LHCN-M2 (cell line): ENCODE measurements at places on chromosomes 1 and 21. TPM values are rescaled to one million over a fixed set of nuclear protein-coding genes. Genes with fewer than 3 reads are reported as not detected.

GRCh38 chr1:21396516-21396915 lies 43.4 kb upstream of the NBPF3 start:
- no peak for DNase-seq

- peak; percentile 18 for DNase-seq
Observed at GRCh38 chr1:92310185-92310597, 11.3 kb downstream of the RPAP2 start.

DNA sequence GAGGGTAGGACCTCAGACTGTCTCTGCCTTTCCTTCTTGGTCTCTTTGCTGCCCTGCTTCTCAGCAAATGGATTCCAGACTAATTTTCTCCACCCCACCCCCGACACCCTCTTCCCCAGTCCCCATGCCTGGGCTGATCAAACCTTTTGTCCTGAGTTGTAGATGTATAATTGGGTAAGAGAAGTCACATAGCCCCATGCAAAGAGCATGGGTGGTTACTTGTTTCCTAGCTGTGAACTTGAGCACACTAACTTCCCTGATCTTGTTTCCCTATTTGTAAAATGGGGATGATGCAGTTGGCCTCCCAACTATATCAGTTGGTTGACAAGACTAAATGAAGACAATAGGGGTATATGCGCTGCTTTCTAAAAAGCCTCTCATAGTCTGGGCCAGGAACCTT lies 9.2 kb downstream of the PADI6 start:
- DNase-seq: no peak

DNA sequence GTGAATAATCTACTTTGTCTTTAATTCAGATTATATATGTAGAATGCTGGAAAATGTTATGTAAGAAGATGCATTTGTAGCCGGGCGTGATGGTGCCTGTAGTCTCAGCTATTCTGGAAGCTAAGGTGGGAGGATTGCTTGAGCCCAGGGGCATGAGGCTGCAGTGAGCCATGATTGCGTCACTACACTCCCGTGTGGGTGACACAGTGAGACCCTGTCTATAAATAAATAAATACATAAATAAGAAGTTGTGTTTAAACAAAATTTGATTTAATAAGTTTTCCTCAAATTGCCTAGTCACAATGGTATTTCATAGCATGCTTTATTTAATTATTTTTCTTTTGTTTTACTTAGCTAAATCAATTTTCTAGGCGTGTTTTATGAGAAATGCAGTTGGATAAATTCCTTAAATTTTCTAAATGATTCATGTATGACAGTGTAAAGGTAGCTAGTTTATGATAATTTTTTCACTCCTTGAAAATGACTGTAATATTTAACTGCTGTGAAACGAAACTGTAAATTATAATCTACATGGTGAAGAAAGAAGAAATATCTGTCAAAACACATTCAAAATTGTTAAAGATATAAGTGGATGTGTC lies 232.6 kb downstream of the SRGAP2C start:
- no peak for DNase-seq

DNA sequence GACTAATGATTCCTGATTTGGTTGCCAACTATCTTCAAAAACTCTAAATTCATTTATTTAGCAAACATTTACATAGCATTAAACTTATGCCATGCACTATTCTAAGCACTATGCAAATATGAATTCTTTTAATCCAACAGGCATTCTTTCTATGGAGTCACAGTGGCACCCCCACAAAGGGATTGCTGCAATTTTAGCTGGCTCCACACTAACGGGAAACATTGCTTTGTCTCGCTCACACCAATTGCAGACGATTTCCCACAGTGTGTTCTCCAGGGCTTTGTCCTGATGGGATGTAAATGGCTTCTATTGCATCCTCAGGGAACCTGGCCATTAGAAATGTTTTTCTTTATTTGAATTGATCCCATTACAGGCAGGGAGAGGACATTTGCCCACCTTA lies 259.1 kb downstream of the BARHL2 start:
- DNase-seq: no peak

DNA sequence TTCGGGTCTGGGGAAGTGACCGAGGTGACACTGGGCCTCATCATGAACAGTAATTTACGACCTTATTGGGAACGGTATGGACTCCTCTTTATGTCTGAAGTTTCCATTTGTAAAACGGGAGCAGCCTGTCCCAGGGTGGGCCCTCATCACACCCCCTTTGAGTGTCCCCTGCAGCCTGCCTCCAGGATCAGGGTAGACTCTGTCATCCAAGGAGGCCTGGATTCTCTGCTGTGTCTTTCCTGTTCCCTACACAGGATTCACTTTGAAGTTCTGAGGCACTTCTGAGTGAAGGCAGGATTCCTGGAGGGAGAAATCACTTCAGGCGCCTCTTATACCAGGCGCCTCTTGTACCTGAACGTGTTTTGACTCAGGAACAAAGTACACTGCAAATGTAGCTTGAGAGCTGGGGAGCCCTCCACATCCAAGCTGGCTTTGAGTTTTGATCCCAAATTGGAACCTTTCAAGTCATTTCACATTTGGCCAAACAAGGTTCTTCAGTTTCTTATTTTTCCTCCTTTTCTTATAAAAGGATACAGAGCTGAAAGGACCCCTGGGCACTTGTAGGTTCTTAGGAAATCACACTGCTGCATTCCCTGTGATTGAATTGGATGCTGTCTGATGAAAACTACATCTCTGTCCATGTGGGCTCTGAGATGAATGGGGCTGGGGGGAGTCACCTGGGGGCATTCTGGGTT lies 106.0 kb downstream of the SUSD4 start:
- DNase-seq: no peak

- no peak for DNase-seq
Observed at GRCh38 chr1:210332719-210333398, 4.2 kb downstream of the HHAT start.

DNA sequence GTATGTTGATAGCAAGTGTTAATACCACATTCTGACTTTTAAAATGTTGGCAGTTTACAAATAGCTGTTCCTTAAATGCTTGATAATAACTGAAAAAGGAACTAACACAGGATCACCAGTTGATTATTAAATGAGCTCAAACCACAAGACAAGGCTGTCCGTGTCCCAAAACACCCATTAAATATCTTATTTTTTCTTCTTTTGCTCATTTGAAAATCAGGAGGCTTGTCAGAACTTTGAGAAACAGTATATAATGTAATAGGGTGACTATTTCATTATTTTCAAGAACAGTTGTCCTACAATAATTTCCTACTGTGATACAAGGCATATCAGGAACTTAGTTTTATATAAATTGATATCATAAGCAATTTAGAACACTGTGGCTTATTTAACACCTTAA lies 2.7 kb downstream of the CDKN2C start:
- DNase-seq: peak; percentile 24

DNA sequence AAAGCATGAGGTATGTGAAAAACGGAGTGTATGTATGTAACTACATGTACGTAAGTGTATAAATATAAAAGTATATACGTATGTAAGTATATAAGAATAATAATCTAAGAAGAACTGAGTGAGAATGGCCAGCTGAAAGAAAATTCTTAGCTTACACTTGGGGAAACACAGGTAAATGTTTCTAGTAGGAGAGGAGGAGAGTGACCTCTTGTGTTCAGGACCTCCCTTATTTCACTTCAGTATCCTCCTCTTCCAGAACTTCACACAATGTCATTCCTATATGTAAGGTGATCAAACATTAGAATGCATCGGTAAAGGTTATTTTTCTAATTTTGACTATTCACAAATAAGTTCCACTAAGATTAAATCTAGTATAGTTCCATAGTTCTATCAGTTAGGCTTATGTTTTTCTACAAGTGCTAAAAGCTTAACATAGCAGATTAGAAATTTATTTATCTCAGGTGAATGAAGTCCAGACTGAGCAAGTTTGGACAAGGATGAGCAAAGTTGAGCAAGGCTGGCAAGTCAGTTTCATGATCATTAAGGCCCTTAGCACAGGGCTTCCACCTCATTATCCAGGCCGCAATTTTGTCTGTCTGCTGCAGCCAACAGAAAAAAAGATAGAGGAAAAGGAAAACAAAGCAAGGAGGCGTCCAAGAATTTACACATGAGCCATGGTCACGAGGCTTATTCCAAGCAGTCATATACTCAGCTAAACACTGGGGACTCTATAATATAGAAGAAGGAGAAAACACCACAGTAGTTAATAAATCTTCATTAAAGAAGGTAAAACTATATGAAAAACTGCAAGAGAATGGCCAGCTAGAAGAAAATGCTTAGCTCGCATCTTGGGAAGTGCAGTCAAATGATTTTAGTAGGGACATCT lies 7.1 kb upstream of the MROH9 start:
- DNase-seq: no peak

DNA sequence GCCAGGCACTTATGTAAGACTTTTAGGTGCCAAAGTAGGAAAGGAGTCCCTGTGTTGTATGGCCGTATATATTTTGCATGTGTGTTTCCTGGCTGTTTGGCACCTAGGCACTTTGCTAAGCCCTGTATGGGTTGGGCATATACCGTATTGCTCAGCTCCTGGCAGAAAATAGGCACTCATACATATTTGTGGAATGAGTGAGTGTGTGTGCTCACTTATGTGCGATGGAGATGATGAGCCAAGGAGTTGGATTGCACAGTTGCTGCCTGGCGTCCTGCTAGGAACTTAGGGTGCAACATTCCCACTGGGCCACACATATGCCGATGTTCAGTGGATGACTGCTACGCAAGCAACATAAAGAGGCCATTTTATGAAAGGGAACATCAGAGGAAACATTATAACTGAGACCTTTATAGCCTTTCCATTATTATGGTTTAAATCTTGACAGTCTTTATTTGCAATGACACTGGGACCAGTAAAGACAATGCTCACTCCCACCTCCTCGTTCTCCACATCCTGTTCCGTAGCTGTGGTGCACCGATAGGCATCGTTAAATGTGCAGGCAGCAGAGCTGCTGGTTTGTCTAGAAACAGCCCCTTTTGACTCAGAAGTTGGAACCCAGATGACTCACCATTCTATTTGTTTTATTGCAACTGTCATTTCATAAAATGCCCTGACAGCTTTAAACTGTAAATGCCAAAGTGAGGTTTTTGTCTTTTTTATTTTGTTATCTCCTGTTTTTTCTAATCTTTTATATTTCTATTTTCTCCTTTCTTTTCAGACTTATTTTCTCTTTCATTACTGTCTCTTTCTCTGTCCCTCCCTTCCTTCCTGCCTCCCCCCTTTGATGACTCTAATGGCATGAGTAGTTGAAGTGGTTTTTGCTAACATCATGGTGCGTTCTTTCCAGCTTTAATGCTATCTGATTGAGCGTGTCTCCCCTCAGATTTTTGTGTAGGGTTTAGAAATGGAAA lies 36.1 kb downstream of the PEX14 start:
- peak; percentile 94 for DNase-seq

- DNase-seq: no peak
Observed at GRCh38 chr1:184254849-184255248, 132.0 kb upstream of the C1orf21 start.

GRCh38 chr1:117572546-117572945 lies 33.3 kb upstream of the TENT5C start:
- no peak for DNase-seq

GRCh38 chr1:237199026-237199425 lies 157.0 kb downstream of the RYR2 start:
- DNase-seq: no peak

DNA sequence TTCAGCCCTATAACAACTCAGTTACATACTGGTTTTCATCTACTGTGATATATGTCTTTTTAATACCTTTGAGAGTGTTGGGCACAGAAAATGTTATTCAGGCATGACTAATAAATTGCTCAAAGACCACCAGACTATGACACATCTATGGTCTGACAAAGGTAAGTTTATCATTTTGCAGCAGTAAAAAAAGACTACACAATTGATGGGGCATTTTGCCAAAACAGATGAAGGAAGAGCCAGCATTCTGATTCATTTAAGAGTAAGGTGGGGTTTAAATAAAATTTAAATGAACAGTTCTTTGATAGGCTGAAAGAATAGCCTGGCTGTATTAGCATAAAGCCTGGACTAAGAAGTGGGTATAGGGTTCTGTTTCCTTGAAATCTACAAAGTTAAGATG lies 8.8 kb upstream of the RNPC3 start:
- DNase-seq: peak; percentile 44

DNA sequence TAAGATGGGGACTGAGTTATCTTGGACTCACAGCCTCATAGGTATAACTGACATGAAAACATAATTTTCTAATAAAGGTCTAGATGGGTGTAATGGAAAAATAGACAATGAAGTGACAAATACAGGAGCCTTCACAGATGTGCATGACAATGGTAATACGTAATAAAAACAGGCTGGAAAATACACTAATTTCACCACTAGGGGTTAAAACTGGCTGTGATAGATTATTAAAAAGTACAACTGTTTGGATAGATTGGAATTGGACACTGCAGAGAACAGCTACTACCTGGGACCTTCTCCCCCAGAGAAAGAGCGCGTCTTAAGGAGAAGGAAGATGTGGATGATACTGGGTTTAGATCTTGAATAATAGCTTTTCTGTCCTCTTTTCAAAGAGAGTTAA lies 9.8 kb downstream of the KAZN start:
- no peak for DNase-seq

DNA sequence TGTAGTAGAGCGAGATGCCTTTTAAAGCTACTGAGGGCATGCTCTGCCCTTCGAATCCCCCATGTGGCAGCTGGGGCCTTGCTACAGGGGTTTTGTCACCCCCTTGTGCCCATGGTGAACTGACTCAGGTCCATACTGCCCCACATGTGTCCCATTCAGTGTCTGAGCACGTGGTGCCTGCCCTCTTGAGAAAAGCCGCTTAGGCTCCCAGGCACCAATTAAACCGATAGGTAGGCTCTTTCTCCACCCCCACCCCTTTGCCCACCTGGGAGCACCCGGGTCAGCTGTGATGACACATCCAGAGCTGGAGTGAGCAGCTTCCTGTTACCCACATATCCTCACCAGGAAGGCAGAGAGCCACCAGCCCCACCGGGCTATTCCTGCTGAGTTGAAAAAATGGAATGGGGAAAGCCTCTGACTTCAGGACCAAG lies 30.5 kb downstream of the TMCC2 start:
- DNase-seq: peak; percentile 23

GRCh38 chr1:170664093-170664827 lies at the start of gene PRRX1:
TSS of gene PRRX1 (plus strand) at chr1:170664131. CDS start at chr1:170664219, 88 bp downstream.
- no peak for DNase-seq

- no peak for DNase-seq
Observed at GRCh38 chr1:178684111-178684510, 40.9 kb upstream of the RALGPS2 start.

- no peak for DNase-seq
Observed at GRCh38 chr1:2091611-2092604, 41.7 kb downstream of the PRKCZ start.

Gene DDX59
- 15.8 and 21.2 TPM in 2 replicates for total RNA-seq

Gene ACKR1
- total RNA-seq: not detected in 2 replicates

Gene SERINC2
- total RNA-seq: 18.4 and 23.9 TPM in 2 replicates

Gene TMEM54
- 48.5 and 60.5 TPM in 2 replicates for total RNA-seq

Gene FBLIM1
- 10.3 and 10.4 TPM in 2 replicates for total RNA-seq

Gene ADAMTS4
- total RNA-seq: 5.0 and 5.4 TPM in 2 replicates

Gene LCE1F
- total RNA-seq: not detected in 2 replicates

Gene CRYAA
- total RNA-seq: not detected in 2 replicates

Gene PRELP
- total RNA-seq: 0.06 TPM in 2 replicates
